ENCODE measurements at places on chromosomes 2 and 18. TPM values are rescaled to one million over a fixed set of nuclear protein-coding genes. Genes with fewer than 3 reads are reported as not detected.

DNA sequence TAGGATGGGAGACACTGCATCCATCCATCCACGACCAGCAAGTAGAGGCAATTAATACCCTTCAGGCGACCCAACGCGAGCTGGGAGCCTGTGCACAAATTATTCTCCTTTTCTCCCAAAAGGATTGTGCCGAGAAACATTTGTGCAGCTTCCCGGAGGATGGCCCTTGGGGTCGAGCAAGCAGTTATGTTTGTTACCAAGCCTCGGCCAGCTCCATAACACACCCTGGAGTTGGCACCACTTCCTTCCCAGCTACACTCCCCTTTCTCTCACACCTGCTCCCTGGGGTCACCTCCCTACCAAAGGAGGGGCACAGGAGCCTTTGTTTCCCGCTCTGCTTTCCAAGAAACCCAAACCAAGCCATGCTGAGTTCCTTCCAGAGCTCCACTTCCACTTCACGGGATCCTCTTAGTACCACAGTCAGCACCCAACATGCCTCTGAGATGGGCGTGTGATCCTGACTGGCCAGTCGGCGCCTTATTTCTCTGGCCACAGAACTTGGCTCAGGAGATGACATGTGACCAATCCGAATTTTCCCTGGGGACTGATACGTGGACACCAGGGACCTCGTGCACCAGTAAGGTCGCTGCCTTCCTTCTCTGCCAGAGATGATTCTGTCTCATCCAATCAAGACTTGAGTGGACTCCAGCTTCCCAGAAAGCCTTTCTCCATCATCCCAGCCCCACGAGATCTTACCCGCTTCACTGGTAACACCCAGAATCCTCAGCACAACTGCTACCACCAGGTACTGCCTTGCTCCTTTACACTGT is 28.5 kb downstream of the GPR55 start:
- no peak for DNase-seq

DNA sequence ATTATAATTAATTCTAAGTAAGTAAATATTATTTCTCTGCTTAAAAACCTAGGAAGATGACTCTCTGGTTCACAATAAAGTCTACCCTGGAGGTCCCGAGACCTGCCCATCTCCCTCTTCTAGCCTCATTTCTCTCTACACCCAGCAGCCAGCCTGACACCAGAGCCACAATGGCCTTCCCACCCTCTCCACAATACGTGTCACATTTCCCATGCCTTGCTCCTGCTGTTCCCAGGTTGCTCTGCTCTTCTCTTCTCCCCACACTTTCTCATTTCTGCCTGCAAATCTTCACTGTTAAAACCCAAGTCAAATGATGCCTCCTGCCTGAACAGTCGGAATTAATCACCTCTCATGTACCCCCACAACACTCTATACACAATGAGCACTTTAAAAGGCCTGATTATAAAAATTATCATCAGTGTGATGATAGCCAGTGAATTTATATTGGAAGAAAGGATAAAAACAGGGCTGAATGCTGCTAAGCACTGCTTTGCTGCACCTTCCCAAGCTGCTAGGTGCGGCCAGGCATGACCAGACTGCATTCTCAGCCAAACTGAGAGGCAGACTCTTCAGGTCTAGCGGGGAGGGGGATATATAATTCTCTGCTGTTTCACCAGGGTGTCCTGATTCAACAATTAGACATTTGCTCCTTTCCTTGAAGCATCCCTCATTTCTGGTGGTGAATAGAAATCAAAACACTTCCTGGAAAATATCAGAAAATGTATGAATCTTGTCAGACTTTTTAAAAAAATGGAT is 160.6 kb downstream of the DTNA start:
- DNase-seq = no peak

Gene MC2R
- total RNA-seq = not detected

DNA sequence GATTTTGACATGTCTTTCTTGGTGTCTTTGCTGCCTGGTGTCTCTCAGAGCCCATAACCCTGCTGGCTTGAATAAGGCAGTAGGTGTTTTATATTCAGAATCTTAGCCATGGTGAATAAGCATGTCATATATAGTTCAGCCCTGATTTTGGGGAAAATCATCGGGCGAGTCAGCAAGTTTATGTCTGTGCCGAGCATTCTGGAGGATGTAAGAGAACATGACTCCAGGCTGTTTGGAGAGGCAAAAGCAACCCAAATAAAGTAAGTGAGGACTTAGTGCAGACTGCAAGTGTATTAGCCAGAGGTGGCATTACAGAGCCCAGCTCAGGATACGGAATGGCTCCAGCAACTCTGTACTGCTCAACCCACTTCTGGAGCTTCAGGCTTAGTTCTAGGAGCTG is 50.3 kb downstream of the TCF7L1 start:
- DNase-seq = no peak

Gene LRP2
- total RNA-seq = 2.0 TPM

GRCh38 chr2:182381225-182381624 is 45.6 kb downstream of the PDE1A start:
- no peak for DNase-seq

DNA sequence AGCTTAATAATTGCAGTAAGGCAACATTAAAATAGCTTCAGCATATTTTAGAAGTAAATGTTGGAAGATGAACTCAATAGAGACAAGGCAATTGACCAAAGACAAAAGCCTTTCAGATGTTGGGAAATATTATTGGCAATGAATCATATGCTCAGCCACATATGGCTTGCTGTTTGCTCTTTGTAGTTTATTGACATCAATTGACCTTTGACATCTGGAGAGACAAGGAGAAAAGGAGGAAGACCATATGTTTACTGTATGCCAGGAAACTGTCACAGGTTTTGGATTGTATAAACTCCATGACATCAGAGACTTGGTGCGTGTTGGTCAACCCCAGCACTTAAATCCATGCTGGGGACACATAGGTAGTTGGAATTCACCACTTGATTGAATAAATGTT is 60.6 kb upstream of the SLC16A14 start:
- no peak for DNase-seq

DNA sequence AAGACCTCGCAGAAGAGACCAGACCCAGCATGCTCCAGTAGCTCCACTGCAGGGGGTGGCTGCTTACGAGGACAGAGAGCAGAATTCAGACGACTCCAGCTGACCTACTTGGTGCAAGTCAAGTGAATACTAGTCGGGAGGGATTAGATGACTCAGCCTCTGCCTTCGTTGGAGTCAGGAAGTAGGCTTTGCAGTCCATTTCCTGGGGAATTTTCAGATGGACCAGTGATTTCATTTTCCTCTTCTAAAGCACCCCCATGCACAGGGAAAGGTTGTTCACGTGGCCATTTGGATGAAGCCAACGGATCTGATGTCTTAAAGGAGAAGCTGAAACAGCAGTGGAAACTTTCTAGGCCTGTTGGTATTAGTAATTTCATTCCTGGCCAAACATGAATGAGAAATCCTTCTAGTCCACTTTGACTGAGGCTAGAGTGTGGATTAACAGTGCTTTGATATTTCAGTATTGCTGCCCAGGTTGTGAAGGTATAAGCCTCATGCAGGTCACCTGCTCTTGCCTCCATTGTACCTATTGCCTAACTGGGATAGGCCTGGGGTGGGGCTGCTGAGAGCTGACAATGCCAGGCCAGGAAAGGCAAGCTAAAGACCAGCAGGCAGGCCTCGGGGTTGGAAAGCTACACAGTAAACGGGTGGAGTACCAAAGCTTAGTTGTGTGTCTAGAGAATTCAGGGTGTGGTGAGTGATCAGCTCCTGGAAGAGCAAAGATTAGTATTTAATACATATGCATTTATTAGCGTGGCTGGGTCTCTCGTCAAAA is 117.6 kb upstream of the FOSL2 start:
- DNase-seq = no peak

GRCh38 chr18:73087282-73087977 is 219.6 kb upstream of the NETO1 start:
- no peak for DNase-seq

DNA sequence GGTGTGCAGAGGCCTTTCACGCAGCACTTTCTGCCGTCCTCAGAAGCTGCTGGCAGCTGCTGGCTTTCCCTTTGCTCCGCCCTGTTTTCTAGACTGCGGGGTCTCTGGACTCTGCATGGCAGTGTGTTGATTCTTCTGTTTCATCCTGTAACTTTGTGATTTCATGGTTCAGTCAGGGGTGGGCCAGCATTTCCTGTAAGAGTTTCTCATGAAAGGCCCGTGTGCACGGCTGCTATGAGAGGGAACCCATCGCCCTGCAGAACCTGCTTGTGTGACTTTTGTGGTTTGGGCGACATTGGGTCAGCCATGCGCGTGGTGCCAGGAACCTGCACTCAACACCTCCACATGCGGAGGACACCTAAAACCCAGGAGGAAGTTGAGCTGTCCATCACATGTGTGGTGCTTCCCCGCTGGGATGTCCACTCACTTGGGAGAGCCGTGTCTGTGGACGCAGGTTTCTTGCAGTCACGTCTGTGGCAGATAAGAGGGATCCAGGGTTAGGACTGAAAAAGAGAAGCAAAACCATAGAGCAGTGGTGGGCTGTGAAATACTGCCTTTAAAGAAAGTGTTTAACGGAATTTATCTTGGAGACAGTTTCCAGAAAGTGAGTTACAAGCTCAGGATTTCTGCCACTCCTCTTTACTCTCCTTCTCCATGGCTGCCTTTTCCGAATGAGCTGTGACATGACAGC is 167.3 kb upstream of the ALKAL2 start:
- no peak for DNase-seq

GRCh38 chr2:143142598-143142997 is 13.4 kb downstream of the ARHGAP15 start:
- no peak for DNase-seq

GRCh38 chr2:198054299-198054698 is 249.9 kb downstream of the PLCL1 start:
- DNase-seq = no peak

GRCh38 chr2:198517976-198518375 is 713.6 kb downstream of the PLCL1 start:
- DNase-seq = no peak

GRCh38 chr2:224016963-224017362 is 22.1 kb downstream of the SERPINE2 start:
- no peak for DNase-seq

Gene NR4A2
- total RNA-seq = 1.4 TPM

DNA sequence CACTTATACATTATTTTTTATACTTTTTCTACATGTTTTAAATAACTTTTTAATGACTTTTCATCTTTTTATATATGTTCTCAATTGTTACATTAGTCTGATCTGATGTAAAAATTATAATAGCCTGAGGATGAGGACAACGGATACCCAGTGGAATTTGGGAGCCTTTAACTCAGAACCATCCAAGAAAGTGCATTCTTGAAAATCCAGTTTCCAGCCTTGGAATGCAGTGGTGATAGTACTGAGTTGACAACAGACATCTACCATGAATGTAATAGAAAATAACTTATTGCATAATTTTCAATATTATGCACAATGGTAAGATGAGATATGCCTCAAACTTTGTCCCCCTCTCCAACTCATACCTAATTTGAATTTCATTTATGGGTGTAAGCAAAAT is 120.7 kb upstream of the ZC3H15 start:
- no peak for DNase-seq

- no peak for DNase-seq
Observed at GRCh38 chr2:206378835-206379234, 64.5 kb upstream of the ADAM23 start.

DNA sequence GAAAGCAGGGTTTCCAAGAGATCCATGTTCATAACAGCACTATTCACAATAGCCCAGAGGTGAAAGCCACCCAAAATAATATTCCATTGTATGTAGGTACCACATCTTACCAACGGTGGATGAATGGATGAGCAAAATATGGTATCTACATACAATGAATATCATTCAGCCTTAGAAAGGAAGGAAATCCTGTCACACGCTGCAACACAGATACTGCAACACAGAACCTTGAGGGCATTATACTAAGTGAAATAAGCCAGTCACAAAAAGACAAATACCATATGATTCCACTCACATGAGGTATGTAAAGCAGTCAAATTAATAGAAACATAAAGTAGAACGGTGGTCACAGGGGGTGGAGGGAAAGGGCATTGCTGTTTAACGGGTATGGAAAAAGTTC is 155.7 kb downstream of the DTNB start:
- no peak for DNase-seq

Gene ABHD1
- 2.0 TPM for total RNA-seq

DNA sequence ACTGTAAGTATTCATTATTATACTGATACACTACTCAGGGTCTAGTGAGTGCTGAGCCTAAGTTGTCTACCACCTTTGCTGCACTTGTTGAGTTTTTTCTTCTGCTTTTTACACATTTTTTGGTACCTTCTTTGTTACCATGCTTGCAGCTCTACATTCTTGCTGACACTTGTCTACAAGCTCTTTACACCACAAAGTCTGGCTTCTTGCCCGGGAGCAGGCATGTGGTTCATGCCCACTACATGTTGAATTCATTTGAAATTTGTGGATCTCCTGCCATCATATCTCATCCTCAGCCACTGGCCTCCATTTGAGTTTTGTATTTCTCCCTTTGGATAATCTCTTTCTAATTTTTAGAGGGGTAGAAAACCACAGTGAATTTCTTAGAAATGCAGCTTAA is 29.9 kb downstream of the IL18R1 start:
- DNase-seq = no peak

GRCh38 chr18:66553824-66554223 is 50.1 kb downstream of the CDH19 start:
- no peak for DNase-seq

DNA sequence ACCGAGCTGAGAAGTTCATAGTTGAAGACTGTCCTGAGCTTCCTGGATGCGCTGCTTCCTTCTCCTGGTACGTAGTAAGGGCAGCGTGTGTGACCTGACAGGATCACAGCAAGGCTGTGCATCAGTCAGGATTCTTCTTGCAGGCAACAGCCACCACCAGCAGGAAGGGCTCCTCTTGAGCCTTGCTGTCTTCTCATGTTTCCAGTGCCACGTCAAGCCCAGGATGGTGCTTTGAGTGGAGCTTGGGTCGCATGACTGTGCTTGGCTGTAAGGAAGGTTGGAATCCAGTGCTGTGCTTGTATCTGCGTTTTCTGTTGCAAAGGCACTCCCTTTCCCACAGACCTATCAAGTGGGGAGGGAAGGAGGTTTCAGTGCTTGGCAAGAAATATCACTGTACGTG is 194.3 kb downstream of the LDLRAD4 start:
- DNase-seq = no peak

GRCh38 chr2:10007435-10007834 is 35.9 kb upstream of the KLF11 start:
- DNase-seq = no peak

Gene CD226
- total RNA-seq = 0.92 TPM
